ENCODE measurements at places on chromosomes 12 and 14.

GRCh38 chr12:5487948-5488625 lies 56.2 kb downstream of the NTF3 start:
- DNase-seq: peak; percentile 76

DNA sequence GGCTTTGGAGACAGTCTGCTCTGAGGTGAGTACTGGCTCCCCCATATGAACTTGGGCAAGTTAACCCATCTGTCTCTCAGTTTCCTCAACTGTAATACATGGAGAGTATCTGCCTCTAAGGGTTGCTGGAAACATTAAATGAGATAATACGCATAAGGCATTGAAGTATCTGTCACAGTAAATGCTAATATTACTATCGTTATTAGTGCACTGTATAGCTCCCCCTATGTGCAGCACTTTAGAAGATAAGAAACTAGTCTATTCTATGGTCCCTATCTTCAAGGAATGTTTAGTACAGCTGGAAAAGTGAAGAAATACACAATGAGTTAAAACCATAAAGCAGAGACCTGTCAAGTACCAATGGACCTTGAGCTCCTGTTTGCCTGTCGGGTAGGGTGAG lies 51.7 kb upstream of the CFL2 start:
- DNase-seq: no peak

- no peak for DNase-seq
Observed at GRCh38 chr12:105476616-105477015, 146.1 kb downstream of the C12orf75 start.

GRCh38 chr14:34539407-34540180 lies at the start of gene EAPP:
Gene EAPP (minus strand): TSS chr14:34539701. CDS start chr14:34539628, 73 bp downstream.
- DNase-seq: peak; percentile 96

DNA sequence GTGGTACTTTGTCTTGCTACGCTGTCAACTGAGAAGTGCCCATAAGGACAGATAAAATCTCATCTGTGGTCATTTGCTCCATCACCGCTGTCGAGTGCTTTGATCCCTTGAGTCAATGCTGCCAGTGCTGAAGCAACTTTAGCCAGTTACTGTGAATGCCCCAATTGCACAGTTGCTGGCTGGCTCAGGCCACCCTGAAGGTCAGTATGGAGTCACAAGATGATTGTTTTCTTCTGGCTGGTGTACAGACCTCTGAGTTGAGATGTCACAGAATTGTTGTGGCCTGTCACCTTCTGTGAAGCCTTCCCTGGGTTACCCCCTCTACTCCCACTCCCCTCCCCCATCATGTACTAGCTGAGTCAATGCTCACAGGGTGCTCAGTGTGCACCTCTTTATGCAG lies 92.9 kb downstream of the PELI2 start:
- no peak for DNase-seq

- DNase-seq: peak; percentile 41
Observed at GRCh38 chr12:123916729-123917128, 55.9 kb downstream of the CCDC92 start.

DNA sequence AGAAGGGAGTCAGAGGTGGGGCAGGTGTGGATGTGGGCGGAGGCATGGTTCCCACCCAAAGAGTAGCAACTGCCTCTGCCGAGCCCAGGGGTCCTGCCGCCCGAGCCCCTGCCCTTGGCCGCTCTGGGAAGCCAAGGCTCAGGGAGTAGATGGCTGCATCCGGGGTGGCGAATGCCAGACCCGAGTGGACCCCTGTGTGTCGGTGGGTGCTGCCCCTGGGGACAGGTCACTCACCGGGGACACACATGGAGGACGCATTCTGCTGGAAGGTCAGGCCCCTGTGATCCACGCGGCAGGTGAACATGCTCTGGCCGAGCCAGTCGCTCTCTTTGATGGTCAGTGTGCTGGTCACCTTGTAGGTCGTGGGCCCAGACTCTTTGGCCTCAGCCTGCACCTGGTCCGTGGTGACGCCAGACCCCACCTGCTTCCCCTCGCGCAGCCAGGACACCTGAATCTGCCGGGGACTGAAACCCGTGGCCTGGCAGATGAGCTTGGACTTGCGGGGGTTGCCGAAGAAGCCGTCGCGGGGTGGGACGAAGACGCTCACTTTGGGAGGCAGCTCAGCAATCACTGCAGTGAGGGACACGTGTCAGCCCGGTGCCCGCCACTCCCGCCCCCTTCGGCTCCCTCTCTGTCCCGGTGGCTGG lies 329.0 kb downstream of the TMEM121 start:
- no peak for DNase-seq

DNA sequence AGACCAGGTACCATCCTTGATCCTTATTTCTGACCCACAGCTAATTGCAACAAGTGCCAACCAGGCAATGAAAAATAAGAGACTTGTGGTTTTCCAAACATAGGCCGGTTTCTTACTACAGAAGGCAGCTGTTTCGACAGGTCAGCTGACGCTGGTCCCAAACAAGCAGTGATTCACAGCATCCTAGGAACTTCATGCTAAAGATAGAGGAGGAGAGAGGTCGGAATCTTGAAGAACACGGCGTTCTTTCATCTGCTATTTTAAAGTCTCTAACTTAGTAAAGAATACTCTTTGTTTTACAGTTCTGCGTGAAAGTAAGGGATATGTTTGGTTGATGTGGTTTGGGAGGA lies 28.1 kb upstream of the ADGRD1 start:
- DNase-seq: no peak

Data from fibroblast of upper back skin (primary cell).